ENCODE measurements at places on chromosomes 4 and X.

- no peak for DNase-seq
Observed at GRCh38 chrX:9677098-9677739, 88.4 kb downstream of the GPR143 start.

DNA sequence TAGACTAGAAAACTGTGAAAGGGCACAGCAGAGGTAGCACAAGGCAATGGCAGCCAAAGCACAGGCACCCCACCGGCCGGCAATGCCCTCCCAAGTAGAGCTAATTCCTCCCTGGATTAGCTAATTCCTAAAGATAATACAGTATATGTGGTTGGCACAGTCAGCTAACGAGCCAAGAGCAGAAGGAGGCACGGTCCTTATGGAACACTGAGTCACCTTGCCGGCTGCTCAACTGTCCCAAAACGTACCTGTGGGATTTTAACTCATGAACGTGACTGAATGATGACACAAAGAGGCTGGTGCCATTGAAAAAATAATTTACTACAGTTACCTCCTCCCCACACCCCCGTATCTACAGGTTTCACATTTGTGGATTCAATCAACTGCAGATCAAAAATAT is 9.1 kb upstream of the FGFBP1 start:
- DNase-seq: no peak

DNA sequence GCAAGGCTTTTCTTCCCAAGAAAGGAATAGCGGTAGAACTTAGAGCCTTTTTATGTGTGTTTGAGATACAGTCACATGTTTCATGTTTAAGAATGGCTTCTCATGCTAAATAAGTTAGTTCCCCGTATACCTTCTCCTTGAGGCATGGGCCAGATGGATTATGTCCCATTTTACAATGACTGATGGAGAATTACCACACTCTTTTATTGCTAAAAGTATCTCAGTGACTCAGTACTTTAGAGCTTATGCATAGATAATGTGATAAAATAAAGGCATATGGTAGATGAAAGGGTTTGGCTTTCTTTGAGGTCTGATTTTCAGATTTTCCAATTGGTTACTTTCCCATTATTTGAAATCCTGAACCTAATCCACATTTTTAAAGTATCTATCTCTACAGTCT is 121.8 kb upstream of the BMPR1B start:
- no peak for DNase-seq

DNA sequence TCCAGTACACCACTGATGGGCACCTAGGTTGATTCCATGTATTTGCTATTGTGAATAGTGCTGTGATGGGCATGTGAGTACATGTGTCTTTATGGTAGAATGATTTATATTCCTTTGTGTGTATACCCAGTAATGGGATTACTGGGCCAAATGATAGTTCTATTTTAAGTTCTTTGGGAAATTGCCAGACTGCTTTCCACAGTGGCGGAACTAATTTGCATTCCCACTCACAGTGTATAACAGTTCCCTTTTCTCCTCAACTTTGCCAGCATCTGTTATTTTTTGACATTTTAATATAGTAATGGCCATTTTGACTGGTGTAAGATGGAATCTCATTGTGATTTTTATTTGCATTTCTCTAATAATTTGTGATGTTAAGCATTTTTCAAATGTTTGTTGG is 25.9 kb downstream of the CC2D2A start:
- DNase-seq: no peak

- no peak for DNase-seq
Observed at GRCh38 chrX:5748586-5749150, 480.0 kb downstream of the NLGN4X start.

GRCh38 chr4:183658362-183659028 is 490 bp downstream of the RWDD4 start:
- DNase-seq: no peak

All from AG09309 (cell line).